Activated T-cell treated with anti-CD3 and anti-CD28 coated beads, Interleukin-2, amount 50 U/mL, for 72 hours (primary cell): ENCODE measurements at places on chromosomes 12 and 14. TPM values are rescaled to one million over a fixed set of nuclear protein-coding genes. Genes with fewer than 3 reads are reported as not detected.

The IL22 gene
- 0.89 TPM for total RNA-seq

GRCh38 chr14:61153431-61153830 lies 127.7 kb downstream of the TMEM30B start:
- DNase-seq = no peak

The SYT1 gene
- total RNA-seq = not detected

The HPD gene
- total RNA-seq = not detected
